ENCODE measurements at places on chromosomes 4 and X. TPM values are rescaled to one million over a fixed set of nuclear protein-coding genes. Genes with fewer than 3 reads are reported as not detected.

Gene UPF3B
- total RNA-seq, result 2.3 TPM

Gene CA5B
- total RNA-seq, result 5.7 TPM

DNA sequence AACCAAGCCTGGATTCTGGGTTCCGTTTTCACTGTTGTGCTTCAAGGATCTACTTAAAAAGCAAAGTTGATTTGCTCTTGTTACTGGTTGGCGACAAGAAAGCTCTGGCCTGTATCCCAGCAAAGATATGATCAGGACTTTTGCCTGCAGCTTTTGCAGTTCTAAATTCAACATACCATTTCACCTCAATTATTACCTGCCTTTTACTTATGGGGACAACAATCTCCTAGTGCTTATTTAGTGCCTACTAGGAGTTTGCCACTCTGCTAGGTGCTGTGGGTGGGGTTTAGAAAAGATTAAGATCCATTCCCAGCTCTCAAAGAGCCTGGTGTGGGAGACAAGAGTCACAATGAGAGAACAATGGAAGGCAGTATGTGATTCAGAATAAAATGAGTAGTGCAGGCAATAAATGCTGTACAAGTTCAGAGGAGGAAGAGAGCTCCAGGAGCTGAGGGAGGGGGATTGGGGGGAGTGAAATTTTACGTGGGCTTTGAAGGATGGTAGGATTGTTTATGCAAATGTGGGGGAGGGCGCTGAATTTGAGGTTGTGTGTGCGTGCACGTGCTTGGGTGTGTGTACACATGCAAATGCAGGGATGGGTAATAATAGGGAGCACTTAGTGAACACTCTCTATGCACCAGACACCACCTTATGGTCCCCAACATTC is 5.0 kb upstream of the TMEM164 start:
- DNase-seq, result no peak

Gene TCEAL7
- total RNA-seq, result 16.6 TPM

GRCh38 chr4:166044871-166045270 is 171.8 kb downstream of the TLL1 start:
- no peak for DNase-seq
